ENCODE measurements at places on chromosomes 11 and 22.

DNA sequence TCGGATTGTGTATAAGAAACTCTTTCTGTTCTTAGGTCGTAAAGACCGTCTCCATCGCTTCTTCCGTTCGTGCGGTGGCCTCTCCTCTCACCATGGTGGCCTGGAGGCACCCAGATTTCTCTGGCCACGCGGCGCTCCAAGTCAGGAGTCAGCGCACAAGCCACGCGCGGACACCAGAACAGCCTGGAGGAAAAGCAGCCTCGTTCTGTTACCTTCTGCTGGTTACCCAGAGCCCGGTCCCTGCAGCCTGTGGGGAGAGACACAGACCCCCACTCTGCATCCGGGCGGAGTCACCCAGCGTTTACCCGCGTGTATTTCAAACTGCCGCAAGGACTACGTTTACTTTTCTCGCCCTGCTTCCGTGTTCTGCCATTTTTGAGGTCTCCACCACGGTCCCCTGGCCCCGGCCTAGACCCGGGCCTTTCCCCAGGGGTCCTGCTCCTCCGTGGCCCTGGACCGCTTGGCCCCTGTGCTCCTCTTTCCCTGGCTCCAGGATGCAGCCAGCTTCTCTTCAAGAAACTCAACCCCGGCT, 776.1 kb downstream of the BRD1 start:
- no peak for DNase-seq

GRCh38 chr22:20404881-20405280, 10.9 kb downstream of the ZNF74 start:
- DNase-seq, result no peak

- no peak for DNase-seq
These were observed 17.6 kb downstream of the TIMP3 start for GRCh38 chr22:32819120-32819519.

- DNase-seq, result no peak
These were observed 9.7 kb upstream of the TXN2 start for GRCh38 chr22:36491155-36491554.

- DNase-seq, result no peak
These were observed 55.8 kb downstream of the SMIM38 start for GRCh38 chr11:69211540-69211919.

DNA sequence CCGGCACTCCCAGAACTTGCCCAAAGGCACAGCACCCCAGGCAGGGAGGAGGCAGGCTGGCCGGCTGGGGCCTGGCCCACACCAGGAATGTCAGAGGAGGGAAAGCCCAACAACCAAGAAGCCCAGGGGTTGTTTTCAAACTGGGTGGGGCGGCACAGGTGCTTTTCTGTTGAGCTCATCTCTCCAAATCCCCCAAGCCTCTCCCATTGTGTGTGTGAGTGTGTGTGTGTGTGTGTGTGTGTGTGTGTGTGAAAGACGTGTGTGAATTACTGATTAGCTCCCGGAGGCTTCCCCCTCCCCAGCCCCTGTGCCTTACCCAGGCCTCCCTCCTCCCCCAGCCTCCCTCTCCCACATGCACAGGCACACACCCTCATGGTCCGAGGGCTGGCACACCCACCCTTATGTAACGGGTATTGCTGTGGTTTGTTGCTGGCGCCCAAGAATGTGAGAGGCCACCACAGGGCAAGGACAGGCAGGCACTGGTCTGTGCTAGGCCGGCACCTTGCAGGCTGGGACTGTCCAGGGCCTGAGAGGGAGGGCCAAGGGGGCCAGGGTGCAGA, 15.9 kb downstream of the TRIM29 start:
- DNase-seq, result no peak

All from activated gamma-delta T cell (primary cell).